ENCODE measurements at places on chromosomes 1 and 21.

- DNase-seq = no peak
Observed at GRCh38 chr1:189463166-189463565, 1014.5 kb downstream of the BRINP3 start.

DNA sequence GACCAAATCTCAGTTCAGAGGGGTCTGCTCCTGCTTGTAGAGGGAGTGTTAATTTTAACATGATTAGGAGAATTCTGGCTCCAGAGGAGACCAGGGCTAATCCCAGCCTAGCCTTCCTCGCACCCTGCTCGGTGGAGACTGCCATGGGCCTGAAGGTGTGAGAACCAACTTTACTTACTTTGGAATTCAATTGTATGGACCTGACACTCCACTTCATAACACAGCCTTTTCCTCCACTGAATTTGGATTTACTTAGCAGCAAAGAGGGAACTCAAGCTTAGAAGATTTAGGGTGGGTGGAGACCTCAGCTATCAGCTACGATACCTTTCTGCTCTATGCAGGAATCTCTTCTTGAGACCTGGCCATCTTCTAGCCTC, 11.5 kb downstream of the PLXNA2 start:
- DNase-seq = no peak

DNA sequence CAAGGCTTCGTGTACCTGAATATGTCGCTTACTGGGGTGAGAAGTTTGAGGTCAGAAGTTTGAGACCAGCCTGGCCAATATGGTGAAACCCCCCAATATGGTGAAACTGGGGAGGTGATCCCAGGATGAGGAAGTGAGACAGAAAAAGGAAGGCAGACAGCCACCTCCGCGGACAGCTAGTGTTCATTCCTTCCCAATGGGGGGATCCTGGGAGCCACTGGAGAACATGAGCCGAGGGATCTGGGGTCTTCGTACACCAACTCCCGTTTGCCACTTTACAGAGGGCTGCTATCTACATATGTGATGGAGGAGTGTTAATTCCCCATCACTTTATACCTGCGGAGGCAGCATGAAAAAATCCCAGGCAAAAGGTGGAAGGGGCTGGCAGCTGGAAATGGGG, 19.6 kb upstream of the IFFO2 start:
- no peak for DNase-seq

- DNase-seq = no peak
Observed at GRCh38 chr1:55931081-55931940, 648.1 kb downstream of the PLPP3 start.

DNA sequence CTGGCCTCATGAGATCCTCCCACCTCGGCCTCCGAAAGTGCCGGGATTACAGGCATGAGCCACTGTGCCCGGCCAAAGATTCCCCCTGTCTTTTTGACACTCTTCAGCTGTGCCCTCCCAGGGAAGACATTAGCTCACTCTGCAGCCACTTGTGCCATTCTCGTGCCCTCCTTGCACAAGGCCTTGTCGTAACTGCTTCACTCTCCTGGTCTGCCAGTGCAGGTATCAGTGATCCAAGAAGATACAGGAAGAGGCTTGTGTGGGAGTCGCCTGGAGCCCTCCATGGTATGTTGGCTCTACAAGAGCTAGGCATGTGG, 22.0 kb upstream of the WDR26 start:
- DNase-seq = no peak

GRCh38 chr1:240572328-240572727, 39.6 kb downstream of the GREM2 start:
- no peak for DNase-seq

DNA sequence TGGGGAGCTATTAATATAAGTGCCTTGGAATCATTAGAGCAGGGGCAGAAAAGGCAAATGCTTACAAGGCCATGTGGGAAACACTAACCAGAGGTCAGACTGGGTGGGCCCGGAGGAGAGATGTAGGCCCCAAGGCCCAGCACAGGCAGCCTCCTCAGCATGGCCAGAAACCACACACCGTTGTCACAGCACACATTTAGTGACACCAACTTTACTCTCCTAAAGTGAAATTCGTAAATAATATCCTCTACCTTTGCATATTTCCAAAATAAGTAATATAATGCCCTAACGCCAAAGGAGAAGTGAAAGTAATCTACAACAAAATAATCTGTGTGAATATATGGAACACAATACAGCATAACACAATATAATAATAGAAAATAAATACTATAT, 62.6 kb downstream of the KIF21B start:
- DNase-seq = no peak

GRCh38 chr21:14926186-14926585, 138.6 kb downstream of the NRIP1 start:
- no peak for DNase-seq

- no peak for DNase-seq
Observed at GRCh38 chr1:93694039-93694438, 12.4 kb upstream of the BCAR3 start.

DNA sequence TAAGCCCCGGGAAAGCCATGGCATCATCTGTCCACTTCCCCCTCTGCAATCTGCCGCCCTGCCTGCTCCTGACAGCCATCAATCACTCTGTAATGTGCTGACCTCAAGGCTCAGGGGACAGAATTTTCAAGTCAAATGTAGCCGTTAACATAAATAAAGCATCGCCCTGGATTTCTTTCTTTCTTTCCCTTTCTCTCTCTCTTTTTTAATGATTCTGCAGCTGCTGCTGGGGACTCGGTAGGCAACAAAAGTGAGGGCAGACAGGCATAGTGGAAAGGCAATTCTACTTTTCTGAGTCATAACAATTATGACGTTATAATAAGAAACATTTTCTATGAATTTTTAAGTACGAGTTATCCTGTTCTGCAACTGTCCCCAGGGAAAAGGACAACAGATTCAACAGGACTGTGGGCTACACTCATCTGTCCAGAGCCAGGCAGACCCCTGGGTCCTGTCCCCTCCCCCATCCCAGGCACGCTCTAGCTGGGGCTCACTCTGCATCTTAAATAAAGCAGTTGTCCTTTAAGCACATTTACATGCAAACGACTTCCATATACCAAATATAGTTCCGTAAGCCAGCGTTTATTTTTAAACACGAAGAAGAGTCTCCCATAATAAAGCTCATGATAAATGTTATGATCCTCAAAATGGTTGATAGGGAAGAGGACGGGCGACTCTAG, 78.7 kb downstream of the SSBP3 start:
- no peak for DNase-seq

- no peak for DNase-seq
Observed at GRCh38 chr1:157882580-157882979, 41.0 kb upstream of the CD5L start.

GRCh38 chr21:28200726-28201125, 792.0 kb downstream of the LTN1 start:
- DNase-seq = no peak

DNA sequence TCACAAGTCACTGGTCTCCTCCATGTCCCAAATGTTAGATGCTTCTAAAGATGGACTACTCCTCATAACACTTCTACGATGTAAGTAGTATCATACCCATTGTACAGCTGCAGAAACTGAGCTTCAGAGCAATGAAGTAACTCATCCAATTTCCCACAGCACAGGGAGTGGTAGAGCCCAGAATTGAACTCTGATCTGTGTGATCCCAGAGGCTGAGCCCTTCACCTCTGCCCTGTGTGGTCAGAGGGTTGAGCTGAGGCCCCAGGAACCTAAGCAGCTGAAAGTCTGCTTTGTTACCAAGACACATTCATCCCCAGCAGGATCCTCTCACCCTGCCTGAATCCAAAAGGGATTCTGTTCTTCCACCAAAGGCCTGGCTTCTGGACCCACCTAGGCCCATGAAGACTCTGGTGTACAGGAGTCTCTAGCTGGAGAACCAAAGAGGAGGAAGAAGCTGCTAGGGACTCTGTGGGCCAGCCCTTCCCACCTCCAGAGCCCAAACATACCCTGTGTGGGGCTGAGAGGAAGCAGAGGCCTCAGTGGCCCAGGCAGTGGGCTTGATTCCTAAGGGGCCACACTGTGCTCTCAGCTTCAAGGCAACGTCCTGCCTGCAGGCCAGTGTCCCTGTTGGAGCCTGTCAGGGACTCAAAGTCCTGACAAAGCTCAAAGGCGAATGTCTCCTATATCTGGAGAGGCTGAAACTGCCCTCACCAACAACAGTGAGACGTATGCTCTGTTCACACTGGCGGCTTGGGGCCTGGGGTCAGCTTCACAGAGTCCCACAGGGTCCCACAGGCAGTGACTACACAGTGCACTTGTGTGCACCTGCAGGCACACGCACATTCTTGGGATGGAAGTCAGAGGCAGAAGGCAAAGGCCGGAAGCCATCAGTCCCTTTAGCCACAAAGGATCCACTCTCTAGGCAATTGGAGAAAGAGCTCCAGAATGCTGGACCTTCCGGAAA, 40.4 kb upstream of the SLC30A1 start:
- no peak for DNase-seq

DNA sequence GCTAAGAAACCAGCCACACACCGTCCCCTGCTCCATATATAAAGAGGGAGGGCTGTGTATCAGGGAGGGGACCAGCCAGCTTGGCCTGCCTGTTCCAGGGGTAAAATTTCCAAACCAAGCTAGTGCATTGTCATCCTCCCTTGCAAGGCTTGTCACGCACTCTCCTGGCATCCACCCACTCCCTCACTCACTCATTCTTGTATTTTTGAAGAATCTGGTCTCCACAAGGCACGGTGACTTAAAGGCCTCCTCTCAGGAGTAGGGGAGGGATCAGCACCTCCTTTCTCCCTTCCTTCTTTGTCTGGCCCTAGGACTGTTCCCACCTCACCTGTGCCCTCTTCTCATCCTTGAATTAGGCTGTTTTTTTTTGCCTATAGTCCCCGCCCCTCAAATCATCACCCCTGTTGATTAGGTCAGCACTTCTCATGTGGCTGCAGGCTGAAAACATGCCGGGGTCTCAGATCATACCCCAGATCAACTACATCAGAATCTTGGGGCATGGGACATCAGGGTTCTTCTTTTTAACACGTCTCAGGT, 5.0 kb downstream of the ABCA4 start:
- no peak for DNase-seq

DNA sequence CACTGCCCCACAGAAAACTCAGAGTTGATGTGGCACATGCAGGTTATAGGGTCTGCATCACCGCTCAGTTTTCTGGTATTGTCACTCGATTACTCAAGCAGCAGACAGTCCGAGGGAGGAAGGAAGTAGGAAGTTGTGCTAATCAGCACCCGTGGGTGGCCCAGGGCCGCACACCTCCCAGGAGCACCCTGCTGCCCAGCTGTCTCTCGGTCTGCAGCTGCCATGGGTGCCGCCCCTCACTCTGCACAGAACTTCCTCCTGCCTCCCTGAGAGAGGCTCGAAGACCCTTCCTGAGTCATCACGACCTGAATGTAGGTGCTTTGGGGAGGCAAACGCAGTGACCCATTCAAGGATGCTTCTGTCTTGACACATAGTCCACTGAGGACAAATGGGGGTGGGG, 4.2 kb upstream of the TFF3 start:
- no peak for DNase-seq

- DNase-seq = no peak
Observed at GRCh38 chr1:107833061-107833460, 131.9 kb downstream of the VAV3 start.

Measured in amniotic stem cell (primary cell).